ENCODE measurements at places on chromosomes 13 and 19.
A peak's percentile ranks its signal among the peaks of the same experiment; 100 is the strongest.

DNA sequence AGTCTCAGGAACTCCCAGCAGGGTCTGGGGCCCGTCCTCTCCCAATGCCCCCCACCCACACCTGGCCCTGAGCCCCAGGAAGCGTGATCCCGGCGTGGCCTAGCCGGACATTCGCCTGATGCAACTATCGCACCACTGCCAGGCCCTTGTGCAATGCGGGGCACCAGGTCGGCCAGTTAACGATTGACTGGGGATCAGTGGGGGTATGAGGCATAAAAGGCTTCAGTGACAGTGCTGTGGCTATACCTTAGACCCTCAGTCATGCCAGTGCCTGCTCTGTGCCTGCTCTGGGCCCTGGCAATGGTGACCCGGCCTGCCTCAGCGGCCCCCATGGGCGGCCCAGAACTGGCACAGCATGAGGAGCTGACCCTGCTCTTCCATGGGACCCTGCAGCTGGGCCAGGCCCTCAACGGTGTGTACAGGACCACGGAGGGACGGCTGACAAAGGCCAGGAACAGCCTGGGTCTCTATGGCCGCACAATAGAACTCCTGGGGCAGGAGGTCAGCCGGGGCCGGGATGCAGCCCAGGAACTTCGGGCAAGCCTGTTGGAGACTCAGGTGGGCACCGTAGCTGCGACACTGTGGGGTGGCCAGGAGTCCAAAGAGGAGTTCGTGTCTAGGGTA, at the start of gene ANGPTL8:
TSS of gene ANGPTL8 (plus strand) at position 243 of the 624 bp plus-strand sequence. CDS start at position 262, 19 bp downstream.
- DNase-seq: no peak

GRCh38 chr13:35566340-35566739, 89.9 kb upstream of the MAB21L1 start:
- peak; percentile 49 for DNase-seq

- no peak for DNase-seq
These were observed 61.8 kb downstream of the URI1 start for GRCh38 chr19:30003866-30004265.

DNA sequence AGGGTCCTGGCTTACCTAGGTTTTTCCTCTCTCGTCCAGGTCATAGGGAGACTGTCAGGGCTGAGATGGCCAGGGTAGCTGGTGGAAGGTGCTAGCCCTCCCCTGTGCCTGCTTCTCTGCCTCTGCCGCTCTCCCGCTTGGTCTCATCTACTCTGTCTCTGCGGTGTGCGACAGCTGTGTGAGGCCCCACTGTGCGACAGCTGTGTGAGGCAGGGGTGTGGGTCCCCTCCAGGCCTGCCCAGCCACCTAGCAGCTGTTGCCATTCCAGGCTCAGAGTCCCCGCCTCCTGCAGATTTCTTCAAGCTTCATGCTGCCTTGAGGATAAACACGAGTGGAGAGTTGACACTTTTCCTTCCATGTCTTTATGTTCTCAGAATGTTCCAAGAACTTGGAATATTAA, 53.0 kb downstream of the ARHGEF7 start:
- no peak for DNase-seq

DNA sequence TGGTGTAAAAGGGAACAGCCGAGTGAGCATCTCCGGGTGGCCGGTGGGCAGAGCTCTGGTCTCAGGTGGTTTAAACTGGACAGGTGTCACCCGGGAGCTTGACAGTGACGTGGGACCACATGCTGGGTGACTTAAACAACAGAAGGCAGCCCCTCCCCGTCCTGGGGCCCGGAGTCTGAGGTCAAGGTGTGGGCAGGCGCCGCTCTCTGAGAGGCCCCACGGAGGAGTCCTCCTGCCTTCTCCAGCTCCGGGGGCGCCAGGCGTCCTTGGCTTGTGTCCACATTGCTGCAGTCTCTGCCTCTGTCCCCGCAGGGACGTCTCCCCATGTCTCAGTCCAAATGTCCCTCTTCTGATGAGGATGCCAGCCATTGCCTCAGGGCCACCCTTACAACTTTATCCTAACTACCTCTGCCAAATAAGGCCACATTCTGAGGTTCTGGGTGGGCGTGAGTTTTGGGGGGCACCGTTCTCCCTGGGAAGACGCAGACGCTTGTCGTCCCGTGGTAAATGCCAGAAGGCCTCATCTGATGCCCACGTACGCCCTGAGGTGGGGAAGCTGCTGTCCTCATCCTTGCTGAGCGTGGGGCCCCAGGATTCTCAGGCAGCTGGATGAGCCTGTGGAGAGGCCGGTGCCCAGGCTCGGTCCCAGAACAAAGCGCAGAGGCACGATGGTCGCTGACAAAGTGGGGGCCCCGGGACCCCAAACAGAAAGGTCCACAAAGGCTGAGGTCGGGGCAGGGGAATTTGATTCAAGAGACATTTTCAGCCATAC, 12.9 kb downstream of the GZMM start:
- DNase-seq: no peak

DNA sequence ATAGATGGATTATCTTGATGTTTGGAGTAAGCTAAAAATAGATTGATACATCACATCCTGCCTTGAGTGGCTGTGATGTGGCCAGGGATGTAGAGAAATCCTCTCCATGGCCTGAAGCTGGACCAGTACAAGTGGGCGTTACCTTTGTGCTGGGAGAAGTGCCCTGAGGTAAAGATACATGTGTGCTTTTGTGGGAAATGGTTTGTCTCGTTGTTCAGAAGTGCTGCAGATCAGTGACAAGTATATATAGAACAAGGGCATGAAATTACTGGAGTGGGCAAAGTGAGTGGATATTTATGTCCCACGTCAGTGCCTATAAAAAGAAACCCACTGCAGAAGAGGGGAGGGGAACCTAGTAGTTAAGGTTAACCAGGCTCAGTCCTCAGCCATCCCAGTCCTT, 12.2 kb upstream of the ZNF304 start:
- peak; percentile 24 for DNase-seq

- no peak for DNase-seq
These were observed 14.7 kb downstream of the NOVA2 start for GRCh38 chr19:45958769-45959516.

DNA sequence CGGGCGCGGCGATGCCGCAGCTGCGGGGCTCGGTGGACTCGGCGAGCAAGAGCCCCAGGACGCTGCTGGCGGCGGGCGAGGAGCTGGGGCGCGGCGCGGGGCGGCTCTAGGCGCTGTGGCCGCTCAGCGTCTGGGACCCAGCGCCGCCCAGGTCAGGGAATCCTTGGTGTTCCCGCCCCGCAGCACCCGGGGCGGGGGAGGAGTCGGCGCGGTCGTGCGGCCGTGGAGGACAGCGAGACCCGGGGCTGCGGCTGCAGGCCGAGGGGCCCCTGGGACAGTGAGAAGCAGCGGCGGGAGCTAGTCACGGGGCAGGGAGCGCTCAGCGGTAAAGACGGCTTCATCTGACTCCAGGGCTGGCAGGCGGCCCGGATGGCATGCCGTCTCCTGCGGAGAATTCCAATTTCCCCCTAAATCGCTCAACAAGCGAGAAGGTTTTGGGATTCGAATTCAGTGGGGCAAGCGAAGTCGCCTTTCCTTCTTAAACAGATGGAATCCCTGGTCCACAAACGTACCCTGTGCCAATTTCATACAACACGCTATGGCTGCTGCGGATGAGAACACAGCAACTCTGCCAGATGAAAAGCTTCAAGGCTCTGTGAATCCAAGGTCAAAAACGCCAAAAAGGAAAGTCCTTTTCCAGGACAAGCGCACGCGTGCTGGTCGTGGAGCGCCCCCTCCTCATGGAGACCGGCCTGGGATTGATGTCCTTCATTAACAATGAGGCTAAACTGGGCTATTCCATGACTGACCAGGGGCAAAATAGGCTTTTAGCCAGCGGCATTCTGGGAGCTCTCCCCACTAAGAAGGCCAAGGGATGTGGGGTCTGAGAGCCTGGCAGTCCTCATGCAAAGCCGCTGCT, 4.2 kb upstream of the ZSCAN4 start:
- DNase-seq: peak; percentile 87

DNA sequence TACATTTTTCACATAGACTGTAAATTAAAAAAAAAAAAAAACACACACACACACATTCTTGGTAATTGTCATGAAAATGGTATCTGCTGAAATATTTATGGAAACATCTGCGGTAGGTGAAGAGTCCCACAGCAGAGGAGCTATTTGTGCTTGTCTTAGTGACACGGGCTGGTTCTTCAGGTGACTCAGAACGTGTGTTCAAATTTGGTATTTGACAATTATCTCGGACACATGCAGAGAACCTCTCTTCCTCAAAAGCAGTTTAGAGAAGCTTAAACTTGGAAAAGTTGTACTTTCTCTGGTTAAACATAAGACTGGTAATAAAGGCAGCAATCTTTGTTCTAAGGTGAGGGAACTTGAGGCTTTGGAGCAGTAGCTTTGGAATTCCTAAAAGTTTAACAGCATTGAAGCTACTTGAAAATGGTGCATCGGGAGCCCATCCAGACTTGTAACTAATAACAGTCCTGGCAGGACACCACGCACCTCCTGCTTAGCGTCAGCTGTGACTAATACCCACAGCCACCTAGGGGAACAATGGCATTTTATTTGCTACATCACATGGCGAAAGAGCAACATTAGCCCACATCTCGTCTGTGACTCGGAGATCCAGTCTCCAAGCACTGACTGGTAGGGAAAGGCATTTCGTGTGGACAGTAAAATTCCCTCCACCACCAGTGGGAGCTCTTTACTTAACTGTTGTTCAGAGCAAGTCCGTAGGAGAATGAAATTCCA, 1505.1 kb upstream of the SLC10A2 start:
- DNase-seq: peak; percentile 86

DNA sequence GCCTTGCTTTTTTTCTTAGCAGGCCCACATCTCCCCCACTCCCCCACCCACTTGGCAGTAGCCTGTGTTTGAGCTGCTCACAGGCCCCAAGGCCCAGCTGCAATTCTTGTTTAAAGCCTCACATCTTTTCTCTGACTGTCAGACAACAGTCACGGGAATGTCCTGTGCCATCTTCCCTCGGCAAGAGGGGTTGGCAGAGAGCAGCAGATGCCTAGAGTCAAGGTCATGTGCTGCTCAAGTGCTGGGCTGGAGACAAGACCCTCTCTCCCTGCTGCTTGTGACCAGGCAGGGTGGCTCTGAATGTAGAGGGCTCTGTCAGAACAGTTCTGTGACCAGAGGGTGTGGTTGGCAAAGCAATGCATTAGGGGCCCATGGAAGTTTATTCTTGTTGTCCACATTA, 47.4 kb downstream of the BBC3 start:
- DNase-seq: no peak

DNA sequence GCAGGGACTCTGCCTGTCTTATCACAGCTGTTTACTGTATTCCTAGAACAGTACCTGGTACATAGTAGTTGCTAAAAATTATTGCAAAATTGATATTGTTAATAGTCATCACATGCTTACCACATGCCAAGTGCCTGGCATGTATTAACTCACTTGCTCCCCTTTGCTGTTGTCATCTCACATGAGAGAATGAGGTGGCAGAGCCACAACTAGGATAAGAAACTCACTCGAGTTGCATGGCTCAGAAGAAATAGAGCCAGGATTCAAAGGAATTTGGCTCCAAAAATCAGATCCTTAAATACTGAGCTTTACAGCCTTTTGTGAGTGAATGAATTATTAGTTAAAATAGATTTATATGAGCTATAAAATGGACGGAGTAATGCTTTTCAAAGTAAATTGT, 42.6 kb downstream of the B3GLCT start:
- DNase-seq: peak; percentile 28

- DNase-seq: no peak
These were observed 43.9 kb downstream of the GAS6 start for GRCh38 chr13:113819731-113820715.

- DNase-seq: peak; percentile 94
These were observed 17.8 kb downstream of the SPC24 start for GRCh38 chr19:11137542-11138384.

GRCh38 chr13:101341464-101341863, 74.8 kb downstream of the NALCN start:
- DNase-seq: no peak

DNA sequence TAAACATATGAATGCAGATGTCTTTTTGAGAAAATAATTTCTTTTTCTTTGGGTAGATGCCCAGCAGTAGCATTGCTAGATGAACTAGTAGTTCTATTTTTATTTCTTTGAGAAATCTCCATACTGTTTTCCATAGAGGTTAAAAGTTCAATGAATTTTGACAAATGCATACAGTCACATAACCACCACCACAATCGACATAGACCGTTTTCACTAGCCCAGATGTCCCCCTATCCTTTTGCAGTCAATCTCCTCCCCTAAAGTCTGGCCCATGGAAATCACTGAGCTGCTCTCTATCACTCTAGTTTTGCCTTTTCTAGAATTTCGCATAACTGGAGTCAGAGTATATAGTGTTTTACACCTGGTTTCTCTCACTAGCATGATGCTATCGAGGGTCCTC, 10.8 kb downstream of the FAM216B start:
- no peak for DNase-seq

- no peak for DNase-seq
These were observed 355.2 kb downstream of the KCNRG start for GRCh38 chr13:50370303-50370950.

DNA sequence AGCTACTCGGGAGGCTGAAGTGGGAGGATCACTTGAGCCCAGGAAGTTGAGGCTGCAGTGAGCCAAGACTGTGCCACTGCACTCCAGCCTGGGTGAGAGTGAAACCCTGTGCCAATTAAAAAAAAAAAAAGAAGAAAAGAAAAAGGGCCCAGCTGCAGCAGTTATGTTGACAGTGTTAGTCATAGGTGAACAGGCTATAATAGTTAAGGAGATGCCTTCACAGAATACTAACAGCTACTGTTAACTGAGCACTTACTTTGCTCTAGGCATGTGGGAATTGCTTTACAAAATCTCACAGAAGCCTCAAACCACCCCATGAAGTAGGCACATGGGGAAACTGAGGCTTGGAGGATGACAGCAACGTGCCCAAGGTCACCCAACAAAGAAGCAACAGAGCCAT, 3.9 kb downstream of the FBXO17 start:
- DNase-seq: no peak

- no peak for DNase-seq
These were observed 23.2 kb upstream of the CYP2A13 start for GRCh38 chr19:41064974-41065569.

DNA sequence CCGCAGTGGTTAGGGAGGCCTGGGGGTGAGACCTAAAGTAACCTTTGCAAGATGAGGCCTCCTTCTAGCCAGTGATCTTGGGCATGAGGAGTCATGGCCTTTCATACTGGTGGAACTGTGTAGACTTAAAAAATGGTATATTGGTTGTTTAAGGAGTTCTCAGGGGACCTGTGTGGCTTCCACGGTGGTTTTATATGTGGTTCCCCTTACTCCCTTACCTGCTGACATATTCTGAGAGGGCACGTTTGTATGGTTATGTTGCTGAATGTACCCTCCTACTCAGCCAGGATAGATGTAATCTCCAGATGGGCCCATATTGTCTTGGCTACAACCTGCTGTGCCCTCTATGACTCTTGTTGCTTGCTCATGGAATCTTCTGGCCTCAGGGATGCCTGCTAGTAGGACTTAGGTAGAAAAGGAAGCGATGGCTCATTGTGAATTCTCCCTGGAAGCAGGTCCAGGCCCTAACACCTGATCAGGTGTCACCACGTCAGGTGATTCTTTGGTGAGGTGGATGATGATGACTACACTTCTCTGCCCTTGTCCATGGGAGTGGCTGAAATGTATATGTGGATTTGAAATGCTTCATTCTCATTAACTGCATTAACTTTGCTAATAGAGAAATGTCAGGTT, 1.8 kb downstream of the ZNF460 start:
- DNase-seq: no peak
